Stimulated activated CD8-positive, alpha-beta memory T cell treated with anti-CD3 and anti-CD28 coated beads, Interleukin-4, amount 100 ng/mL, for 1 hour (primary cell): ENCODE measurements at places on chromosomes 7 and 10.

DNA sequence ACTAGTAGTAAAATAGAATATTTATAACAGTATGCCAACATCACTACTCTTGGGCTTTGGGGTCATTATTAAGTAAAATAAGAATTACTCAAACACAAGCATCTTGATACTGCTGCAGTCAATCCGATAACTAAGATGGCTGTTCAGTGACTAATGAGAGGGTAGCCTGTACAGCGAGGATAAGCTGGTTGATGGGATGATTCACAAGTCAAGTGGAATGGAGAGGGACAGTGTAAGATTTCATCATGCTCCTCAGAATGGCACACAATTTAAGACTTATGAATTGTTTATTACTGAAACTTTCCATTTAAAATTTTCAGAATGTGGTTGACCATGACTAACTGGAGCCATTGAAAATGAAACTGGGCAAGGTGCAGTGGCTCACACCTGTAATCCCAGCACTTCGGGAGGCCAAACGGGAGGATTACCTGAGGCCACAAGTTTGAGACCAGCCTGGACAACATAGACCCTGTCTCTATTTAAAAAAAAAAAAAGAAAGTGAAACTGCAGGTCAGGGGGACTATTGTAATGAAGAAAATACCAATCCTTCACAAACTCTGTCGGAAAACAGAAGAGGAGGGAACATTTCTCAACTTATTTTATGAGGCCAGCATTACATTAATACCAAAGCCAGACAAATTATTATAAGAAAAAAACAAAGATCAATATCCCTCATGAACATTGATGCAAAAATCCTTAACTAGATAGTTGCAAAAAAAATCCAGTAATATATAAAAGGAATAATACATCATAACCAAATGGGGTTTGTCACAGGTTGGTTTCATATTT is 11.2 kb downstream of the AVL9 start:
- no peak for DNase-seq

DNA sequence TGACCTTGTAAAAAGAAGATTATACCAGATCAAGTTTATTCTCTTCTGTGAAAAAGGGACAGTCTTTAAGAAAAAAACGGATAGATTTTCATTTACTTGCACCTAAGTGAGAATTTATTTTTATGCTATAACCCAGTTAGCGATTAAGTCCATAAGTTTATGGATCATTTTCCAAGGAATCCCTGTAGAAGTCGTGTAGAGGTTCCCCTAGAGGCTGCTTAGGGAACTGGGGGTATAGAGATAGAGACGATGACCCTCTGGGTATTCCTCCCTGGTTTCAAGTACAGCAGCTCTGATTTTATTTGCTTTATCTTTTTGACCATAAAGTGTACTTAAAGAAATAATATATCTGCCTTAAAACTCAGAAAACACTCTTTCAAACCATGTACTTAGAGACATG is 648.4 kb upstream of the LRRTM3 start:
- no peak for DNase-seq

DNA sequence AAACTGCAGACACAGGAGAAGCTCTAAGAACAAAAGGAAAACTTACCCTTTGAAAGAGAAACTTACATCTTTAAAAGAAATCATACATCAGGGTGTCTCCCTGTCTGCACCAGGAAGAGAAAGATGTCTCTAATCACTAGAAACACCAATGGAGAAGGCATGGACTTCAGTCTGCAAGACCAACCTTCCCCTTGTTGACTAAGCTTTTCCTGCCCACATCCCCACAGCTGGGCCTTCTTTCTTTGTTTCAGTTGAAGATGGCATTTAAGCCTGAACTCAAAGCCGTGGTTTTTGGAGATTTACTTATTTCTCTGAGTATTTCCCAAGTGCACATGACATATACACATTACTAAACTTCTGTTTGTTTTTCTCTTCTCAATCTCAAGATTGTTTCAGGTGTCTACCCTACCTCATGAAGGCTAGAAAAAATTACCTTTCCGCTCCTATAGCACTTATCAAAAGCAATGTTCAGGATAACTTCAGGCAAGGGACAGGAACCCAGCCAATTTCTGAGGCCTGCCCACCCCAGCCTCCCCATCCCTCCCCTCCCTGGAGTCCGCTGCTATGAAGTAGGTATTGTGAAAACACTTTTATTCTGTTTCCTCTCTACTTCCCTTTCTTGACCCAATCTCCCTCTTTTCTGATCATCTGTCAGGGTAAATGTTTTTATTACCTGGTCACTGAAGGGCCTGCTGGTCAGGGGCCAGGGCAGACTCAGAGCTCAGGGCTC is 2.8 kb upstream of the SLC29A3 start:
- DNase-seq: no peak

GRCh38 chr7:151125470-151125845 is 39.2 kb downstream of the AGAP3 start:
- no peak for DNase-seq

GRCh38 chr7:54856856-54857255 is 97.8 kb upstream of the SEC61G start:
- no peak for DNase-seq

DNA sequence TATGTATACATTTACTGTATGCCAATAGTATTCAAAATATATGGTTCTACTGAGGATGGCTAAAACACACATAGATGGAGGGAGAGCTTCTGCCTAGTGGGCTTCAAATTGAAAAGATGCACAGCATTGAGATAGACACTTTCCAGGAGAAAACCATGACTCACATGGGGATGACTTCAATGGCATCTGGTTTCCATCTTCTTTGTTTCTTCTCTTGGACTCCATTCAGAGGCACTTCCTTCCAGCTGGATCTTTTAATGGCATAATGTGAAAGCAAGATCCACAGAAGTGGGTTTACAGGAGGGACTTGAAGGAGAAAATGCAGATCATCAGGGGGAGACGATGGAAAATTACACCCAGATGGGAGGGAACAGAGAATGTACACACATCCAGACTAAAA is 84.9 kb downstream of the ZNF365 start:
- DNase-seq: no peak

DNA sequence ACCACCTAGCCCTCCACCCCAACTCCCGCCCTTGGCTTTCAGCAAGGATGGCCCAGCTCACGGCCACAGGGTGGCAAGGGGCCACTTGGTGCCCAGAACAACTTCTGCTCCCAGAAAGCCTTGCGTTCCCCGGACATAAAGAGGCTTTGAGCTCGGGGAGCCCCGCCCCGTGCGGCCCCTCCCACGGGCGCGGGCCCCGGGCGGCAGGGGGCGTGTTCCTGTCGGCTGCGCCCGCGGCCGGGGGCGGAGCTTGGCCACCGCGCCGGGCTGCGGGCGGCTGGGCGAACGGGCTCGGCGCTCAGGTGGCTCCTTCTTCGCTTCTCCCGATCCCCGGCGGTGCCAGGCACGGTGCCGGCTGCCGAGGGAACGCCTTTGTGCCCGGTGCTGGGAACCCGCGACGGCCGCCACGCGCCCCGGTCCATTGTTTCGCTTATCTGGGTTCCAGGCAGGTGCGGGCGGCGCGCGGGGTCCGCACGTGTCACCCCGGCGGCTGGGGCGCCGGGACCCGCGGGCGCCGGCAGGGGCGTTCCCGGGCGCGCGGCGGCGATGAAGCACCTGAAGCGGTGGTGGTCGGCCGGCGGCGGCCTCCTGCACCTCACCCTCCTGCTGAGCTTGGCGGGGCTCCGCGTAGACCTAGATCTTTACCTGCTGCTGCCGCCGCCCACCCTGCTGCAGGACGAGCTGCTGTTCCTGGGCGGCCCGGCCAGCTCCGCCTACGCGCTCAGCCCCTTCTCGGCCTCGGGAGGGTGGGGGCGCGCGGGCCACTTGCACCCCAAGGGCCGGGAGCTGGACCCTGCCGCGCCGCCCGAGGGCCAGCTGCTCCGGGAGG is at the start of gene NFE2L3:
NFE2L3 (plus strand) TSS at position 246 of the 829 bp plus-strand sequence; CDS start at position 547, 301 bp downstream.
- DNase-seq: peak; percentile 52
